Activated CD8-positive, alpha-beta T cell treated with anti-CD3 and anti-CD28 coated beads for 36 hours (primary cell): ENCODE measurements at places on chromosomes 5 and 9. TPM values are rescaled to one million over a fixed set of nuclear protein-coding genes. Genes with fewer than 3 reads are reported as not detected.

- no peak for DNase-seq
- H3K27me3 ChIP-seq: no peaks in the 10 kb centered on the region
- H3K27ac ChIP-seq: no peak overlapping the region
Measured at GRCh38 chr5:133083901-133084300, 32.1 kb downstream of the HSPA4 start.

GRCh38 chr9:71620331-71620730 lies 148.0 kb downstream of the CEMIP2 start:
- DNase-seq: no peak
- no peaks in the 10 kb centered on the region for H3K36me3 ChIP-seq
- no peak overlapping the region for H3K27ac ChIP-seq
- no peak overlapping the region for H3K4me3 ChIP-seq

GRCh38 chr9:114945616-114946412 lies 15.4 kb upstream of the TNFSF8 start:
- H3K4me3 ChIP-seq: no peak overlapping the region
- no peaks in the 10 kb centered on the region for H3K36me3 ChIP-seq
- peaks cover 13% of the 10 kb centered on the region for H3K4me1 ChIP-seq
- no peaks in the 10 kb centered on the region for H3K27me3 ChIP-seq

DNA sequence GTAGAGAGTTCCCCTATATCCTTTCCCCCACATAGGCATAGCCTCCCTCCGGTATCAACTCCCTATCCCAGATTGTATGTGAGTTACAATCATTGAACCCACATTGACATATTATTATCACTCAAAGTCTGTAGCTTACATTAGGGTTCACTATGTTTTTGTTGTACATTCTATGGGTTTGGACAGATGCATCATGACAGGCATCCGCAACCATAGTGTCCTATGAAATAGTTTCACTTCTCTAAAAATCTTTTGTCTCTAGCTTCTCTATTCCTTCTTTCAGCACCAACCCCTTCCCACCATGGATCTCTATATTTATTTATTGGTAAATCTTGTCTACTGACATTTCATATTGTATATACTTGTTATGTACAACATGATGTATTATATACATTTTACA lies 31.6 kb downstream of the TAF11L14 start:
- H3K4me3 ChIP-seq: no peak overlapping the region
- H3K27me3 ChIP-seq: no peaks in the 10 kb centered on the region
- H3K36me3 ChIP-seq: no peaks in the 10 kb centered on the region
- no peak overlapping the region for H3K27ac ChIP-seq
- no peak for DNase-seq

DNA sequence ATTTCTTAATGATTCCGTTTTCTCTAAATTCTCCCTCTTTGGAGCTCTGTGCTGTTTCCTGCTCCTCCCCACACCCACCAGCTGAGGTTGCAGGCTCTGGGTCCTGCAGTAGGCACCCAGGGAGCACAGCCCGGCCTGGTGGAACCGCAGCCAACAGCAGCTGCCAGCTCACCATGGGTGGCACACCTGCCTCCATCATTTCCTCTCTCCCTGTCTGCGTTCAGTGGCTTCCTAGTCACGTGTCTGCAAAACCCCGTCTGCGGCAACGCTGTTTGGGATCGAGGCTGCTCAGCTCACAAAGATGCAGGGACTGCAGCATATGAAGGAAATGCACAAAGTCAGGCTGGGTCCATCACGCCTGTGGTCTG lies 367.8 kb downstream of the IRX2 start:
- H3K27me3 ChIP-seq: no peaks in the 10 kb centered on the region
- H3K4me3 ChIP-seq: no peak overlapping the region
- H3K4me1 ChIP-seq: no peaks in the 10 kb centered on the region
- DNase-seq: no peak
- H3K36me3 ChIP-seq: no peaks in the 10 kb centered on the region
- no peak overlapping the region for H3K27ac ChIP-seq

DNA sequence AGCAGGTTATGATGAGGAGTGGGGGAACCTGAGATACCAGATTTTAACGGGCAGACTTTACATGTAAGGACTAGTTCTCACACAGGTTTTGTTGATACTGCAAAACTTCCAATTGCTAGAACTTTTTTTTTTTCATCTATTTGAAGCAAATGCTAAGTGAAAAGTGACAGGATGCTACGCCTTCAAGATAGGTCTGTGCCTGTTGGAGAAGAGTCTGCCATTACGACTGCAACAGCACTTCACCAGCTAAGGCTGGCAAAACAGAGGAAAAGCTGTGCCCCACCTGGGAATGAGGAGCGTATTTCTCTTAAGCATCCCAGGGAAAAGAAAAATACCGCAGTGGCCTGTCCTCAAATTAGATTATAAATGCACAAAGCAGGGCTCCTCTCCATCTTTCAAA lies 102.0 kb upstream of the CDH6 start:
- no peaks in the 10 kb centered on the region for H3K4me1 ChIP-seq
- no peaks in the 10 kb centered on the region for H3K27me3 ChIP-seq
- no peak for DNase-seq
- H3K36me3 ChIP-seq: no peaks in the 10 kb centered on the region
- H3K4me3 ChIP-seq: no peak overlapping the region
- H3K27ac ChIP-seq: no peak overlapping the region

DNA sequence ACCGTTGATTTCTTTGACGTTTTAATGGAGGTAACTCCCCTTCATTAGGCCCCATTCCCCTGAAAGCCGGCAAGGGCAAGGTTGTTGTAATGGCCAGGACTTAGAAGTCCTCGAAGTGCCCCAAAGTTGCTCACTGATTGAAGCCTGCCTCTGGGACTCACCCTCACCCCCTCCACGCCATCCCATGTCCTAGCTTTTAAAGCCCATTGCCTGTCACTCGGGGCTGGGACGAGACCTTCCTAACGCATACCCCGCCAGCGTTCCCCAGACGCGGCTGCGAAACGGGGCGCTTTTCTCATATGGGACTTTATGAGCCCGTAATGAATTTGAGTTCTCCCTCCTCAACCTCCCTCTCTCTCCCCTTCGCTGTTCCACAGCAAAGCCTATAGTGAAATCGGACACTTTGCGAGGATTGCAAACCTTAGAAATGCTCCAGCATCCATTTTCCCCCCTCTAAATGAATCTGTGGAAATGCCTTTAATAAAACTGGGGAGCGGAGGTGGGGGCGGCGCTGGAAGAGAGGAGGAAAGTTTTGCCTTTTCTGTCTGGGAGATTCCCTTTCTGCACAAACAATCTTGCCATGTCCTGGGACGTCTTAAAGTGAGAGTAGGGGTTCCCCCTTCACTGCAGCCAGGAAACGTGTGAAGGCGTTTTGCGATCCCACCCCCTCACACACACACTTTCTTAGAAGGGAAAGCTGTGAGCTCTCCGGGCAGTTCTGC lies 1.5 kb downstream of the PAPPA start:
- no peak overlapping the region for H3K27ac ChIP-seq
- H3K4me3 ChIP-seq: no peak overlapping the region
- H3K4me1 ChIP-seq: peaks cover 8% of the 10 kb centered on the region
- H3K27me3 ChIP-seq: peaks cover 69% of the 10 kb centered on the region
- H3K36me3 ChIP-seq: no peaks in the 10 kb centered on the region

GRCh38 chr9:134439368-134439784 lies 113.1 kb downstream of the RXRA start:
- H3K36me3 ChIP-seq: no peaks in the 10 kb centered on the region
- H3K4me3 ChIP-seq: no peak overlapping the region
- H3K27ac ChIP-seq: no peak overlapping the region
- peaks cover 17% of the 10 kb centered on the region for H3K27me3 ChIP-seq
- peaks cover 20% of the 10 kb centered on the region for H3K4me1 ChIP-seq
- DNase-seq: no peak

DNA sequence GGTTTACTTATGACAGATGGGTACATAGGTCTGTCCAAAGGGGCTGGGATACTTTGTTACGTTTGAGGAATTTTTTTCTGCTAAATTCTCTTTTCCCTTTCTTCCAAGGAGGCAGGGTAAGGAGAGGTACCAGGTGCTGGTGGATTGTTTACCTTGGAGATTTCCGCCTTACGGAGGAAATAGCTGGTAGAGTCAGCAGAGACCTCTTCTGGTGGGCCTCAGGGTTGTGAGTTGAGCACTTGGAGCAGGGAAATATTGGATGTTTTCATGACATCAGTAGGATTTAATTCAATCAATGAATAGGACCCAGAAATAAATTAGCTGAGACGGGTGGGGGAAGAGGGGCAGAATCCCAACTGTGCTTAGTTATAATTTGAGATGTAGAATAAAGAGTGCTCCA lies 60.0 kb upstream of the TAF11L2 start:
- no peak overlapping the region for H3K27ac ChIP-seq
- H3K4me3 ChIP-seq: no peak overlapping the region
- H3K4me1 ChIP-seq: no peaks in the 10 kb centered on the region
- H3K36me3 ChIP-seq: no peaks in the 10 kb centered on the region
- no peaks in the 10 kb centered on the region for H3K27me3 ChIP-seq

- DNase-seq: no peak
- no peaks in the 10 kb centered on the region for H3K4me1 ChIP-seq
- peaks cover 1% of the 10 kb centered on the region for H3K27me3 ChIP-seq
- no peak overlapping the region for H3K4me3 ChIP-seq
- H3K27ac ChIP-seq: no peak overlapping the region
Measured at GRCh38 chr9:84493284-84493947, 152.9 kb upstream of the SLC28A3 start.

DNA sequence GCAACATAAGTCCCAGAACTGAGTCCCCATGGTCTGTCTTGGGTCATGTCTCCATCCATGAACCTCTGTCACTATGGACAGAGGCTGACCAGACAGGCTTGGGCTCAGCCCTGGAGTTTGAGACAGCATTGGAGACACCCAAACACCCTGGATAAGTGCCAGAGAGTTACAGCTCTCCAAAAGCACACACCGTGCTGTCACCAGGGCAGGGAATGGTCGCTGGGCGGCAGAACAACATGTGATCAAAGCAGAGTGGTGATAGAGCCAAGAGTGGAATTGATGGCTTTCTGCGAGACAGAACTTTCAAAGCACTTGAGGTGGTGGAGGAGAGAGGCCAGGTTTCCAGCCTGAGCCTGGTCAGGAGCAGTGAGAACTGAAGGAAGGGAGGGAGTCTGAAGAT lies 50.1 kb downstream of the DRD1 start:
- no peaks in the 10 kb centered on the region for H3K4me1 ChIP-seq
- H3K27me3 ChIP-seq: peaks cover 9% of the 10 kb centered on the region
- no peak overlapping the region for H3K27ac ChIP-seq
- H3K36me3 ChIP-seq: no peaks in the 10 kb centered on the region

- no peak for DNase-seq
- H3K27me3 ChIP-seq: peaks cover 1% of the 10 kb centered on the region
- no peaks in the 10 kb centered on the region for H3K36me3 ChIP-seq
- H3K27ac ChIP-seq: no peak overlapping the region
- H3K4me3 ChIP-seq: no peak overlapping the region
Measured at GRCh38 chr5:180114304-180115003, 42.9 kb upstream of the RNF130 start.

GRCh38 chr9:90775657-90776056 lies 26.0 kb upstream of the SYK start:
- no peaks in the 10 kb centered on the region for H3K4me1 ChIP-seq
- no peak for DNase-seq
- no peaks in the 10 kb centered on the region for H3K36me3 ChIP-seq
- H3K27ac ChIP-seq: no peak overlapping the region
- peaks cover 6% of the 10 kb centered on the region for H3K27me3 ChIP-seq
- H3K4me3 ChIP-seq: no peak overlapping the region

DNA sequence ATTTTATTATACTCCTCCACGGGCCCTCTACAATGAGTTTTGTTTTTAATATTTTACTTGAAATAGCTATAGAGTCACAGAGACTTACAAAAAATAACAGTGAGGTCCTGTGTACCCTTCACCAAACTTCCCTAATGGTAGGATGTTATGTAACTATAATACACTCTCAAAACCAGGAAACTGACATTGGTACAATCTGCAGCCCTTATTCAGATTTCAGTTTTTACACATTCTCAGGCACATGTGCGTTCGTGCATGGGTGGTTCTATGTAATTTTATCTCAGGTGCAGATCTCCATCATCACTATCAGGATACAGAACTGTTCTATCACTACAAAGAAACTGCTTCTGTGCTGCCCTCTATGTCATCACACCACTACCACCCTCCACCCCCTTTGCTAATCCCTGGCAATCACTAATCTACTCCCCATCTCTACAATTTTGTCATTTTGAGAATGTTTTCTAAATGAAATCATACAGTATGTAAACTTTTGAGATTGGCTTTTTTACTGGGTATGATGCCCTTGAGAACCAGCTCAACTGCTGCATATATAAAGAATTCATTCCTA lies 16.4 kb downstream of the RAB14 start:
- peaks cover 67% of the 10 kb centered on the region for H3K4me1 ChIP-seq
- H3K27me3 ChIP-seq: no peaks in the 10 kb centered on the region
- peak overlapping the region; percentile 71 for H3K27ac ChIP-seq
- no peak overlapping the region for H3K4me3 ChIP-seq

- H3K27me3 ChIP-seq: no peaks in the 10 kb centered on the region
- DNase-seq: no peak
- H3K4me3 ChIP-seq: no peak overlapping the region
- H3K27ac ChIP-seq: no peak overlapping the region
Measured at GRCh38 chr5:158847772-158848171, 251.9 kb downstream of the EBF1 start.

DNA sequence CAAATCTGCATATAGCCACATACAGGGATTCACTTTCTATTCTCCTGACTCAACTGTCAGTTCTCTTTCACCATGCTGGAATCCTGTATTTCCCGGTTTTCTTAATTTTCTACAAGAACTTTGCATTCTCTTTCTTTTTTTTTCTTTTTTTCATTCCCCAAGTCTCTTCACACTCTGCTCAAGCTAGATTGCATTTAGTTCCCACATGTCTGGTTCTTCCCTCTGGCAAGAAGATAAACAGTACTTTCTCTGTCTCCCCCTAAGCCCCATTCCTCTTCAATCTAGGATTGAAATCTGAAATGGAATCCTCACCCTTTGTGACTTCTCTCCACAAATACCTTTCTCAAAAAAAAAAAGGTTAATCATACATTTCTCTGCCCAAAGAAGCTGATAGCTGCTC lies 64.2 kb upstream of the SLC12A2 start:
- no peak for DNase-seq
- H3K4me1 ChIP-seq: no peaks in the 10 kb centered on the region
- no peak overlapping the region for H3K4me3 ChIP-seq

GRCh38 chr5:54671111-54671531 lies 153.6 kb downstream of the SNX18 start:
- no peak overlapping the region for H3K4me3 ChIP-seq
- no peaks in the 10 kb centered on the region for H3K36me3 ChIP-seq
- peaks cover 50% of the 10 kb centered on the region for H3K4me1 ChIP-seq
- H3K27me3 ChIP-seq: no peaks in the 10 kb centered on the region
- no peak overlapping the region for H3K27ac ChIP-seq

Gene NPR3
- 0.05 TPM for total RNA-seq

Gene OR1J2
- total RNA-seq: not detected

Gene INSYN2B
- total RNA-seq: not detected

Gene SLC6A18
- not detected for total RNA-seq

Gene CSNK1A1
- total RNA-seq: 168 TPM

Gene AGPAT2
- total RNA-seq: 11.8 TPM

Gene GGTA1
- not detected for total RNA-seq

Gene WNT8A
- total RNA-seq: not detected

Gene HACD4
- 4.0 TPM for total RNA-seq

Gene SLC36A2
- total RNA-seq: not detected
